ENCODE measurements at places on chromosomes 2 and 18.

- DNase-seq = no peak
These were observed 220.0 kb downstream of the FIGN start for GRCh38 chr2:163515836-163516235.

GRCh38 chr2:223589901-223590300 lies 12.3 kb downstream of the SCG2 start:
- no peak for DNase-seq

GRCh38 chr2:238947920-238948710 lies 100.2 kb downstream of the TWIST2 start:
- no peak for DNase-seq

DNA sequence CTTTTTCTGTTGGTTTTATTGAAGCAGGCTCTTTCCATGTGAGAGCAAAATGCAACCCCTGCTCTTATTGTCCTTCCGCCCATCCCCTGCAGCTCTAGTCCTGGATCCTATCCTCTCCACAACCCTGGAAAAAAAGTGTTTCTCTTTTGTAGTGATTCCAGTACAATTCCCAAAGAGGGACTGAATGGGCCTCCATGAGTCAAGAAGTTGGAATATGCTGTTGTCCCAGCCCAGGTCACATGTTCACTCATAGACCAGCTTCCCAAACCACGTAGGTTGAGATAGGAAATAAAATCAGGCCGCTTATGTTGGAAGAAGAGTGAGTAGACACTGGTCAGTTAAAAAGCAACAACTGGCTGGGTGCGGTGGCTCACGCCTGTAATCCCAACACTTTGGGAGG lies 39.4 kb downstream of the CPO start:
- no peak for DNase-seq

GRCh38 chr2:165575044-165575615 lies 105.6 kb downstream of the CSRNP3 start:
- no peak for DNase-seq

GRCh38 chr2:180003559-180003958 lies 3.5 kb downstream of the CWC22 start:
- DNase-seq = no peak

GRCh38 chr2:158232476-158232875 lies 130.8 kb downstream of the UPP2 start:
- no peak for DNase-seq

DNA sequence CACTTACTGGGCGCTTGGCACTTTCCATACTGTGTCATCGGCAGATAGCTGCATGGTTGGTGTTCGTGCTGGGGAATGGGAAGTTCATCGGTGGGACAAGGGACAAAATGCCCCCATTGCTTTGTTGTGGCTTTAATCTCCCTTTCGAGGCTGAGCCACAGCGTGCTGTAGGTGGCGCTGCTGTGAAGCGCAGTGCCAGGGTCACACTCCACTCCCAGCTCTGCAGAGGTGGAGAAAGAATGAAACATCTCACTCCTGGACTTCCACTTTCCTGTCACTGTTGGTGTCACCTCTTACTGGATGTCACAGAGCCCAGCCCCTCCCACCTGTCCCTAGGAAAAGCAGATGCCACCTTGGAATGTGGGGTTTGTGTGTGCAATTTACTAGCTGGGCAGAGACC lies 8.7 kb downstream of the TYMS start:
- no peak for DNase-seq

DNA sequence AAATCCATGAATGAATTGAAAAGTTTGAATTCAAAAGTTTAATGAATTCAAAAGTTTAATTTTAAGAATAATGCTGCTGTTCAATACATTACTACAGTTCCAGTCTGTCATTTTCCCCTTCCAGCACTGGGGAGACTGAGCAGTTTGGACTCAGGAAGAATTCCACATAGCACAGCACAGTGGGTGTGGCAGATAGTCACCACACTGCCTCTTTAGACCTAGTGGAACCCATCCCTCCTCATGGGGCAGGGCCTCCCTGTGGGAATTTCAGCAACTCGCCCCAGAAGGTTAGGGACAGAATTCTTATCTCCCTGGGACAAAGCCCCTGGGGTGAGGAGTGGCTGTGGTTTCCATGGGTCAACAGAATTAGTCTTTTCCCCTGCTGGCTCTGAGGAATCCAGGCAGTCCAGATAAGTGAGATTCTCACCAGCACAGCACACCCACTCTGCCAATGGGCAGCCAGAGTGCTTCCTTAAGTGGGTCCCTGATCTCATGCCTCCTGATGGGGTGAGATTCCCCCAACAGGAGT lies 442.0 kb upstream of the SYT4 start:
- no peak for DNase-seq

- no peak for DNase-seq
These were observed 33.7 kb downstream of the MTERF4 start for GRCh38 chr2:241068136-241068941.

- DNase-seq = no peak
These were observed 140.0 kb downstream of the BAZ2B start for GRCh38 chr2:159476329-159476728.

- DNase-seq = no peak
These were observed 1.6 kb downstream of the KLHL29 start for GRCh38 chr2:23386339-23387220.

DNA sequence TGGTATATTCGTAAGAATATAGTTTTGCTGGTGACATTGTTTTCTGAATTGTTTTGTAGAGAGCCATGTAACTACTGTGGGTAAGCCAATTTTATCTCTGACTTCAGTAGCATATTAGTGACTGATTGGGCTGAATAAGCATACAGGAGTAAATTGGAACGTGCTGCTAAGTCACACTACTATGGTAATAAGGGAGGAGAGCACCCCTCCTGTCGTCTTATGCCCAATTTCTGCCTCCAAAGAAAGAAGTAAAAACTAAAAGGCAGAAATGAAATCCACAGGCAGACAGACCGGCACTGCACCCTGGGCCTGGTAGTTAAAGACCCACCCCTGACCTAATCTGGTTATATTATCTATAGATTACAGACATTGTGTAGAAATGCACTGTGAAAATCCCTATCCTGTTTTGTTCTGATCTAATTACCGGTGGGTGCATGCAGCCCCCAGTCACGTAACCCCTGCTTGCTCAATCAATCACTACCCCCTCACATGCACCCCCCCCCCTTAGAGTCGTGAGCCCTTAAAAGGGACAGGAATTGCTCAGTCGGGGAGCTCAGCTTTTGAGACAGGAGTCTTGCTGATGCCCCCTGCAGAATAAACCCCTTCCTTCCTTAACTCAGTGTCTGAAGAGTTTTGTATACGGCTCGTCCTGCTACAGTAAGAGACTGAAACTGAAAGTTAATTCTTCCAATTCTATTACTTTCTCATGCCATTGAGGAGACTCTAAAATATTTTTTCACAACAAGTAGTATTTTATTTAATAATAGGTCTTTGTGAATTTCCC lies 167.0 kb downstream of the ZNF804A start:
- DNase-seq = no peak

- DNase-seq = no peak
These were observed 193.2 kb upstream of the HS6ST1 start for GRCh38 chr2:128511731-128512378.

DNA sequence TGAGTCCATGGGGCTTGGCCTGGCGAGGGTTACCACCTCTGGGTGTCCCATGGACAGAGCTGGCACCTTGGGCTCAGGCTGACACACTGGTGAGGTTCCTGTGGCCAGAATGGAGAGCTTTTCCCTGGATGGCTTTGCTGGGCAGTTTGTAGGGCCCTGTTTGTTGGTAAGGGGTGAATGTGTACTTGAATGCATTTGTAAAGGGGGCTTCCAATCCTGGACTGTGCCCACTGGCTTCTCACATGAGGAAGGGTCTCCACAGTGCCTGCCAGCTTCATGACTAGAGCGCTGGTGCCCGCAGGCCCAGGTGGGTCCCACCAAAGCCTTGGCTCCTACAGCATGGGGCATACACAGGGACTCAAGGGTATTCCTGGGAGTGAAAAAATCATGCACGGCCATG lies 103.5 kb upstream of the SIX2 start:
- DNase-seq = no peak

GRCh38 chr2:238130696-238131628 lies 7.5 kb upstream of the KLHL30 start:
- no peak for DNase-seq

DNA sequence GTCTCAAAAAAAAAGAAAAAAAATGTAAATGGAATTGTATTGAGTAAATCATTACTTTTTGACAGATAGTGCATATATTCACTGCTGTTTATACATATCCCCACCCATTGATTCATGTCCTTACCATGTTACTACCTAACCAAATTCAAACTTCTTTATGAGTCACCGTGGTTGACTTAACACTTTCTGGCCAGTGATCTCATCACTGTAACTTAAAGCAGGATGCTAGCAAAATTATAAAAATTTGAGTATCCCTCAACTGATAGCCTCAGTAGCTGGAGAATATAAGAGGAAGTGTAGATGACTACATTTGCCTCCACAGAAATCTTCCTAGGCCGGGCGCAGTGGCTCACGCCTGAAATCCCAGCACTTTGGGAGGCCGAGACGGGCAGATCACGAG lies 13.4 kb downstream of the CNOT9 start:
- no peak for DNase-seq

DNA sequence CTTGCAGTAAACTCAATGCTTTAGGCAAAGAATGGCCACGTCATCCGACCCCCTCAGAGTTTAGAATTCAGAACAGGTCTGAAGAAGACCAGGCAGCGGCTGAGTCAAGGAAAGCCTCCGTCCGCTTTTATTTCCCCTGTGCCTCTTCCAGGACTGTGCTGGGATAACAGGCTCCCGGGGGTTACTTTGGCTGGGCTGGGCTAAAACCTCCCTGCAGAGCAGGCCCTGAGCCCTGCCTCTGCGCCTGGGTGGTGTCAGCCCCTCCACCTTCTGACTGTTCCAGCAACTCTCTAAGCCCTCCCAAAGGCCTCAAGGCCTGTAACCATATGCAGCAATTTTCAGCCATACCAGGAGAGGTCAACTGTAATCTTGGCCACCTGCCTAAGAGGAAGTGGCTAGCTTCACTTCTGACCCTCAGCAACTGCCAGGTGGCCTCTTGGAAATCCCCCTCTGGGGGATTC lies 166.5 kb downstream of the RPIA start:
- DNase-seq = no peak

DNA sequence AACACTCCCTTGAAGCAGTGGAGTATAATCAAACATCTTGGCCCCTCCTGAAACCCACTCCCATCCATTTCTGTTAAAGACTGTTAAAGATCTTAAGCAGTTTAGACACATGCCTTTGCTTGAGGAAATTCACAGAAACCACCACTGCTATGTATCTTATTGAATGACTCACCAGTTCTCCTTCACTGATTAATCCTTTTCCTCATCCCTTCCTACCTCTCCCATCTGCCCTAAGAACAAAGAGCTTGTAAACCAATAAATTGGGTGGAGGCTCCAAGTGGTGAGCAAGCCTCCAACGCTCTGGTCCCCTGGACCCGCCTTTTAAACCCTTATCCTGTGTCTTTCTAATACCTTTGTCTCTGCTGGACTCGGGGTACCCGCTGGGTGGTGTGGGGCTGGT lies 746.1 kb downstream of the LRP1B start:
- no peak for DNase-seq

DNA sequence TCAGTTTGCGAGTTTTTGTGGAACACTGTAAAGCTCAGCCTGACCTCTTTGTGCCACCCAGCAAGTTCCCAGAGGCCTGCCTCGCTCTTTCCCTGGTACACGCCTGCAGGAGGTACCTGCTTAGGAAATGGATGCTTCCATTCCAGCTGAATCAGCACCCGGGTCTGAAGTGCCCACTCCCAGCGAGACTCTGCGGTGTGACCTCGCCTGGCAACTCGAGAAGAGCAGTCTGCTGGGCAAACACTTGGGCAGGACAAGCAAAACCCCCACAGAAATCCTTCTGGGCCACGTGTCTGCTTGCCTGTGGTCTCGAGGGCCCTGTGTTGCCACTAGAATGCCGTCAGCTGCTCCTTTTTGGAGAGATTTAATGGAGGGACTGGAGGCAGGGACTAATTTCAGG lies 127.6 kb downstream of the MAPK4 start:
- no peak for DNase-seq

GRCh38 chr2:140641163-140641562 lies 1489.7 kb downstream of the LRP1B start:
- DNase-seq = no peak

DNA sequence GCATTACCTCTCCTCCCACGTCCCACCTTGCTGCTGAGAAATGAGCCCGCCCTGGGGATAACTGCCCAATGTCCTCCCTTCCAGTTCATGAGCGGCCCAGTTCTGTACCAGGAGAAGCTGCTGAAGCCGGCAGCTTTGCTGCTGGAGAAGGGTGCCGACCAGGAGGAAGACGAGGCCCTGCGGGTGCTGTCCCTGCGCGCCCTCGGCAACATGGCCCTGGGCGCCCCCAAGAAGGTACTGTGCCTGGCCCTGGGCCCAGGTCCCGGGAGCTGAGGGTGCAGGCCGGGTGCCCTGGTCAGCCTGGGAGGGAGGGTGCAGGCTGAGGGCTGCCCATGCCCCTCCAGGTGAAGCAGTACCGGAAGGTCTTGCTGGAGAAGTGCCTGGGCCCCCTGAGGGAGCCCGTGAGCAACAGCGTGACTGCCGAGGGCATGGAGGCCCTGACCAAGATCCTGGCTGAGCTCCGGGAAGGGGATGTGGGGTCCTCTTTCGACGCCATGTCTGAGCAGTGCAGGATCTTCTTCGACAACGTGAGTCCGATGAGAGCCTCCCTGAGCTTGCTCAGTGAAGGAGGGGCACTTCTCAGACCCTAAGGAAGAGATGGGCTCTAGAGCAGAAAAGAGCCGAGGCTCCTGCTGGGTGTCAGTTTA lies 25.7 kb downstream of the HJURP start:
- no peak for DNase-seq

DNA sequence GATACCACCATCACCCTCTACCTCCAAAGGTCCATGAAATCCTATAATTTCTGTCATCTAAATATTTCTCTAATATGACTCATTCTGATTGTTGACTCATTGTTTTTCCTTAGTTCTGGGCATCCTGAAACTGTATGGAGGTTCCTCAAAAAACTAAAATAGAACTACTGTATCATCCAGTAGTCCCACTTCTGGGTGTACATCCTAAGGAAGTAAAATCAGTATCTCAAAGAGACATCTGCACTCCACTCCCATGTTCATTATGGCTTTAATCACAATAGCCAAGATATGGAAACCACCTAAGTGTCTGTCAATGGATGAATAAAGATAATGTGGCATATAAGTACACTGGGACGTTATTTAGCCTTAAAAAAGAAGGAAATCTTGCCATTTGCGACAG lies 125.8 kb upstream of the MYO3B start:
- no peak for DNase-seq

GRCh38 chr2:218992703-218993344 lies 398 bp downstream of the CRYBA2 start:
- no peak for DNase-seq

DNA sequence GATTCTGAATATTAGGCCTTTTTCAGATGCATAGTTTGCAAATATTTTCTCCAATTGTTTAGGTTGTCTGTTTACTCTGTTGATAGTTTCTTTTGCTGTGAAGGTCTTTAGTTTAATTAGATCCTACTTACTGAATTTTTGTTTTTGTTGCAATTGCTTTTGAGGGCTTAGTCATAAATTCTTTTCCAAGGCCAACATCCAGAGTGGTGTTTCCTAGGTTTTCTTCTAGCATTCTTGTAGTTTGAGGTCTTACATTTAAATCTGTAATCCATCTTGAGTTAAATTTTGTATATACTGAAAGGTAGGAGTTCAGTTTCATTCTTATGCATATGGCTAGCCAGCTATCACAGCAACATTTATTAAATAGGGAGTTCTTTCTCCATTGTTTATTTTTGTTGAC lies 404.8 kb downstream of the LNPK start:
- no peak for DNase-seq

- no peak for DNase-seq
These were observed 157.6 kb downstream of the FAM210A start for GRCh38 chr18:13568443-13569392.

- DNase-seq = no peak
These were observed 221.9 kb upstream of the CELF4 start for GRCh38 chr18:37787452-37787851.

All from activated CD4-positive, alpha-beta T cell treated with anti-CD3 and anti-CD28 coated beads, Interleukin-2, amount 50 U/mL, for 24 hours (primary cell).